CD4-positive, alpha-beta memory T cell (primary cell): ENCODE measurements at places on chromosomes 13 and 19. TPM values are rescaled to one million over a fixed set of nuclear protein-coding genes. Genes with fewer than 3 reads are reported as not detected.
A peak's percentile ranks its signal among the peaks of the same experiment; 100 is the strongest.

SCEL gene
- not detected for total RNA-seq

FUT2 gene
- total RNA-seq: not detected

C1QTNF9 gene
- not detected for total RNA-seq

SULT2A1 gene
- total RNA-seq: not detected

- no peak overlapping the region for H3K27ac ChIP-seq
- DNase-seq: no peak
- peaks cover 2% of the 10 kb centered on the region for H3K4me1 ChIP-seq
- no peak overlapping the region for H3K4me3 ChIP-seq
- H3K27me3 ChIP-seq: no peaks in the 10 kb centered on the region
- no peaks in the 10 kb centered on the region for H3K36me3 ChIP-seq
These were observed 17.9 kb downstream of the PPP1R37 start for GRCh38 chr19:45110851-45111266.

GRCh38 chr13:106610486-106610885 is 42.5 kb upstream of the ARGLU1 start:
- no peaks in the 10 kb centered on the region for H3K36me3 ChIP-seq
- H3K27me3 ChIP-seq: no peaks in the 10 kb centered on the region

GRCh38 chr13:37216331-37216730 is 110.9 kb upstream of the CSNK1A1L start:
- H3K4me1 ChIP-seq: no peaks in the 10 kb centered on the region
- no peak overlapping the region for H3K27ac ChIP-seq
- H3K27me3 ChIP-seq: no peaks in the 10 kb centered on the region
- no peak for DNase-seq
- no peaks in the 10 kb centered on the region for H3K36me3 ChIP-seq
- H3K4me3 ChIP-seq: no peak overlapping the region

DNA sequence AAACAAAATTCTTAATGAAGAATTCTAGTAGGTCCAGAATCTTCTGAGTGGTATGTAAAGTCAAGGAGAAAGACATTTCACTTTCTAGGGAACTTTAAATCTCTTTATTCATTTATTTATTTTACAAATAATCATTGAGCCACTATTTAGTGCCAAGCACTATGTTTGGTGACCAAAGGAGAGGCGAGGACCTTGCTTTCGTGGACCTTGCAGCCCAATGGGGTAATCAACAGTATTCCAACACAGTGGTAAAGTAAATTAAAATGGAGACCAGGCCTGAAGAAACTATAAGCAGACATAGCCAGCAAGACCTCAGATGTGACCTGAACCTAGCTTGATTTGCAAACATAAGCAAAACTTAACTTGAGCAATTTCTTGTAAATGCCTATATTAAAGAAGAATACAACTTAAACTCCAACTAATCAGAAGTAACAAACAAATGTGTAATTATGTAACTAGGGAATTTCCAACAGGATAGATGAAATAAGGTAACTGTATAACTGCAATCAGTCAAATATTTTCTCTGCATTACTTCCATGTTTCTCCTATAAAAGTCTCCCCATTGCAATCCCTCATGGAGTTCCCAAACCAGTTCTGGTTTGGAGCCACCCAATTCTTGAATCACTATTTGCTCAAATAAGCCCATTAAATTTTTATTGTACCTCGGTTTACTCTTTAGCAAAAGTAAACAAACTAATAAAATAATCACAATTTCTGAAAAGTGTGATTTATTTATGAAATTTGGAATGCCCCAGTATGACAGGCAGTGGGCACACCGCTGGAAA is 67.6 kb downstream of the MBNL2 start:
- no peak overlapping the region for H3K27ac ChIP-seq
- no peak for DNase-seq
- no peaks in the 10 kb centered on the region for H3K27me3 ChIP-seq
- H3K4me1 ChIP-seq: no peaks in the 10 kb centered on the region
- no peaks in the 10 kb centered on the region for H3K36me3 ChIP-seq

GRCh38 chr19:11027381-11027780 is 61.9 kb upstream of the LDLR start:
- DNase-seq: no peak
- H3K4me1 ChIP-seq: no peaks in the 10 kb centered on the region
- no peak overlapping the region for H3K27ac ChIP-seq
- H3K36me3 ChIP-seq: peaks cover 75% of the 10 kb centered on the region

DNA sequence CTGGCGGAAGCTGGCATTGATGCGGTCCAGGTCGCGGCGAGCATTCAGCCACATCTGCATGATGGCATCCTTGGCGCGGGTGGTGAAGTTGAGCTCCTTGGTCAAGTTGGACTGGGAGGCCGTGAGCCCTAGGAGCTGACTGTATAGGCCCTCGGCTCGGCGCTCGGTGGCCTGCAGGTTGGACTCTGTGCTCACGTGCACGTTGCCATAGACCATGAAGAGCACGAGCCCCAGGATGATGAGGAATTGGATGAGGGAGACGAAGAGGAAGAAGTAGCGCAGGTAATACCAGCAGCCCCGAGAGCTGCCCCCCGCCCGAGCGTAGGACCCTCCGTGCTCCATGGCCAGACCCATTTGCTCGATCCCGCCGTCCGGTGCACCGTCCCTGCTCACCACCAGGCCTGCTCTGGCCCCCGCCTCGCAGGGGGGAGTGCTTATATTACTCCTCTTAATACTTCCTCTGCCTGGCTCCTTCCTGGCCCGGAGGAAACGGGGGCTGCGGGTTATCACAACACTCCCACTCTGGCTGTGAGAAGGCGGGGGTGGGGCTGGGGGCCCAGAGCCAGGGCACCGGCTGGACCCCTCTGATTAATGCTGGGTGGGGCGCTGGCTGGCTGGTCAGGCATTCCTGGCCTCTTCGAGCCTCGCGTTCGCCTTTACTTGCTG is at the start of gene PLVAP:
TSS of gene PLVAP (minus strand) at position 408 of the 666 bp plus-strand sequence. CDS start at position 354, 54 bp downstream.
- H3K4me3 ChIP-seq: no peak within 1 kb of the TSS
- no peak for DNase-seq
- no peaks in the 10 kb centered on the region for H3K4me1 ChIP-seq
- H3K27ac ChIP-seq: no peak within 1 kb of the TSS

DNA sequence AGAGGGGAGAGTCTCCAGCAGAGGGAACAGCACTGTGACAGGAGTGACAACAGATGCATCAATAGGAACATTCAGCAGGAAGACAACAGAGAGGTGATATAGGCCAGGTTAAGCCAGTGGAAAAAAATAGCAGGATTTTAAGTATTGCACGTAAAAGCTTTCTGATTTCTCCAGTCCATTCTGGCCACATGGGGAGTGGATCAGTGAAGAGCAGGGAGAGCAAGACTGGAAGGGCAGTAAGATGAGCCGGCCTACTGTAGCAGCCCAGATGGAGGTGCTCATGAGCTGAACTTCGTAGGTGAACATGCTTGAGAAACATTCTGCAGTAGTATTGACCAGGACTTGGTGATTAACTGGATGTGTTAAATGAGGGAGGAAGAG is 1.7 kb downstream of the UTP14C start:
- no peak for DNase-seq
- peaks cover 21% of the 10 kb centered on the region for H3K36me3 ChIP-seq
- H3K4me3 ChIP-seq: no peak overlapping the region

DNA sequence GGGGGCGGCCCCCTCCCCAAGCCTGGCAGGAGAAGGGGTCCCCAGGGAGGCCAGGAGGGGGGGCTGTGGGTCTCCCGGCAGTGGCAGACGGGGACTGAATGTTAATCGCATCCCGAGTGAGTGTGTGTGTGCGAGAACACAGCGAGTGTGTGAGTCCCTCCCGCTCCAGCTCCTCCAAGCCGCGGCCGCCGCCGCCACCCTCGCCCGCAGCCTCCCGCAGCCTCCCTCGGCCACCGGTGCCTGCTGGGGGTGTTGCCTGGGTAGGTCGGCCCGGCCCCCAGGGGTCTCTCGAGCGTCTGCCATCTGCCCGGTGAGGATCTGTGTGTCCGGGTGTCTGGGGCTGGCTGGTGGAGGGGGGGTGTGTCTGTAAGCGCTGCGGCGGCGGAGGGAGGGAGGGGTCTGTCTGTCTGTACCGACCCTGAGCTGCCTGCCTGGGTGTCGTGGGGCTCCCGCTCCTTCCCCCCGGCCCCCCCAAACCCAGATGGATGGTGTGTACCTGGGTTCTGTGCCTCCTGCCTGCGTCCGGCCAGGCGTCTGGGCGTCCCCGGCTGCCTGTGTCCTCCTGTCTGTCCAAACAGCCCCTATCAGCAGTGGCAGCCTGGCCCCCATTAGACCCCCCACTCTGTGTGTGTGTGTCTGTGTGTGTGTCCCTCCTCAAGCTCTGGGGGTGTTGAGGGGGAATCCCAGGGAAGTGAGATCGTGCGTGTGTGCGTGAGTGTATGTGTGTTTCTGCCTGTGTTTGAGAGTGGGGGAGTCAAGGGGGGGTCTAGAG is at the start of gene GRIN2D:
TSS of gene GRIN2D (plus strand) at position 110 of the 772 bp plus-strand sequence. CDS start 4,725 bp downstream, outside the sequence.
- H3K4me1 ChIP-seq: peaks cover 58% of the 10 kb centered on the region
- no peak within 1 kb of the TSS for H3K4me3 ChIP-seq
- no peak within 1 kb of the TSS for H3K27ac ChIP-seq
- peak; percentile 19 for DNase-seq
- peaks cover 23% of the 10 kb centered on the region for H3K27me3 ChIP-seq

DNA sequence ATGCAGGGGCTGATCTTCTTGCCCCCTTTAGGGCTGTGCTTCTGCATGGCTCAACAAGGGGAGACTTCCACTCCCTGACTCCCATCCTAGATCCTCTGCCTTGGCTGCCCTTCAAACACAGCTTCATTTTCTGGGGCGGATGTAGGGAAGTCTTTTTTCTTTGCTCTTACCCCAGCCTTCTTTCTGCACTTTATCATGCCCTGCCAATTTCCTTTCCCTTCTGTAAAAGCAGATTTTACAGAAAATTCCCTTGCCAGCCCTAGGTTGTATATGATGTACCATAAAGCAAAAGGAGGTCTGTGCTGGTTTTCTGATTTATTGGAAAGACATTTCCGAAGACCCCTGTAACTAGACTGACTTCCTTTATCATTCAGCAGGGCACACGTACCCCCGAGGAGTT is 283.4 kb downstream of the SHISA2 start:
- no peak overlapping the region for H3K4me3 ChIP-seq
- no peak overlapping the region for H3K27ac ChIP-seq
- no peaks in the 10 kb centered on the region for H3K27me3 ChIP-seq
- peaks cover 8% of the 10 kb centered on the region for H3K4me1 ChIP-seq

DNA sequence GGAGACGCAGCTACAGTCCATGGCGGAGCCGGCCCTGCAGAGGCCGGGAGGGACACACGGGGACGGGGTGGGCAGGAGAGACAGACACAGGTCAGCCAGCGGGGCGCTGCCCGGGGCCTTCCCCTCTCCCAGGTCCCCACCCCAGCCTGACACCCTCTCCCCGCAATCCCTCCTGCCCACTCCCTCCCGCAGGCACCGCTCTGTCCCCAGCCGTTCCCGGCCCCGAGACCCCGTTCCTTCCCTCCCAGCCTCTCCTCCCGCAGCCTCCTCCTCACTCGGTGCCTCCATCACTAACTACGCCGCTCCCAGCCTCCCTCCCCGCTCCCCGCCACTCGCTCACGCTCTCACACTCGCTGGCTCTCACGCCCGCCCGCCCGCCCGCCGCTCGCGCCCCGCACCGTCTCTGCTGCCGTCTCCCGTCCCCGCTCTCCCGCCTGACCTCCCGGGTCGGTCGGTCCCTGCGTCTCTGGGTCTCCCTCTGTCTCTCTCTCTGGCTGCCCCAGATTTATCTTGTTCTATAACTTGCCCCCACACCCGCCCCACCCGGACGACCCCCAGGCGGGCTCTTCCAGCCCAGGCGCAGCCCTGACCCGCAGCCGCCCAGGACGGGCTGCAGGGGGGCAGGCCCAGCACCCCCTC is 15.2 kb downstream of the ERFL start:
- H3K4me1 ChIP-seq: peaks cover 45% of the 10 kb centered on the region
- peaks cover 23% of the 10 kb centered on the region for H3K27me3 ChIP-seq
- H3K36me3 ChIP-seq: no peaks in the 10 kb centered on the region
- no peak overlapping the region for H3K4me3 ChIP-seq

DNA sequence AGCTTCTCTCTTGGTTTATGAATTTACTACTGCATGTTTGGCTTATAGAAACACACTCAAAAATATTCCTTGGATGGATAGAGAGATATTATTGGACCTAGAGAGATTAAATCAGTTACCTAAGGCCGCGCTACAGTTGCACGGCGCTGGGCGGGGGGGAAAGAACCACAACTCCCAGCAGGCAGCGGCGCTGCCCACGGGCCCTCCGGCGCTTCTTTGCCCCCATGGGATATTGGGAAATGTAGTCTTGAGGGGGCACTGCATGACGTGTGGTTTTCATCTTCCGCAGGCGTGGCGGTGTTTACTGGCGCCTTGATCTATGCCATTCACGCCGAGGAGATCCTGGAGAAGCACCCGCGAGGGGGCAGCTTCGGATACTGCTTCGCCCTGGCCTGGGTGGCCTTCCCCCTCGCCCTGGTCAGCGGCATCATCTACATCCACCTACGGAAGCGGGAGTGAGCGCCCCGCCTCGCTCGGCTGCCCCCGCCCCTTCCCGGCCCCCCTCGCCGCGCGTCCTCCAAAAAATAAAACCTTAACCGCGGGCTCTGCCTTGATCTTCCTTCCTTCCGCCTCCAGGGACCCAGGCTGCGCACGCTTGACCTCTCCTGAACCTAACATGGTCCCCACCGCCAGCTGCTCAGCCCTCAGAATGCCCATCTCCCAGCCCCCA is 4.8 kb downstream of the EMP3 start:
- H3K36me3 ChIP-seq: peaks cover 31% of the 10 kb centered on the region
- H3K27ac ChIP-seq: peak overlapping the region; percentile 75
- peaks cover 72% of the 10 kb centered on the region for H3K4me1 ChIP-seq
- H3K27me3 ChIP-seq: no peaks in the 10 kb centered on the region
- peak; percentile 91 for DNase-seq

GRCh38 chr13:27053902-27054595 is 117.6 kb downstream of the USP12 start:
- H3K4me1 ChIP-seq: no peaks in the 10 kb centered on the region
- no peaks in the 10 kb centered on the region for H3K36me3 ChIP-seq
- H3K27ac ChIP-seq: no peak overlapping the region
- no peaks in the 10 kb centered on the region for H3K27me3 ChIP-seq
- no peak overlapping the region for H3K4me3 ChIP-seq
- no peak for DNase-seq

- H3K4me3 ChIP-seq: no peak overlapping the region
- no peak for DNase-seq
- H3K27me3 ChIP-seq: peaks cover 18% of the 10 kb centered on the region
- H3K36me3 ChIP-seq: no peaks in the 10 kb centered on the region
- no peak overlapping the region for H3K27ac ChIP-seq
These were observed 119.7 kb downstream of the COL4A2 start for GRCh38 chr13:110426735-110427134.

- DNase-seq: peak; percentile 34
- no peaks in the 10 kb centered on the region for H3K36me3 ChIP-seq
These were observed 7.5 kb downstream of the KLF16 start for GRCh38 chr19:1855828-1856255.
